HS-27A (cell line): ENCODE measurements at places on chromosomes 3 and 15.

GRCh38 chr3:182487143-182487542, 306.2 kb upstream of the ATP11B start:
- no peak for DNase-seq

DNA sequence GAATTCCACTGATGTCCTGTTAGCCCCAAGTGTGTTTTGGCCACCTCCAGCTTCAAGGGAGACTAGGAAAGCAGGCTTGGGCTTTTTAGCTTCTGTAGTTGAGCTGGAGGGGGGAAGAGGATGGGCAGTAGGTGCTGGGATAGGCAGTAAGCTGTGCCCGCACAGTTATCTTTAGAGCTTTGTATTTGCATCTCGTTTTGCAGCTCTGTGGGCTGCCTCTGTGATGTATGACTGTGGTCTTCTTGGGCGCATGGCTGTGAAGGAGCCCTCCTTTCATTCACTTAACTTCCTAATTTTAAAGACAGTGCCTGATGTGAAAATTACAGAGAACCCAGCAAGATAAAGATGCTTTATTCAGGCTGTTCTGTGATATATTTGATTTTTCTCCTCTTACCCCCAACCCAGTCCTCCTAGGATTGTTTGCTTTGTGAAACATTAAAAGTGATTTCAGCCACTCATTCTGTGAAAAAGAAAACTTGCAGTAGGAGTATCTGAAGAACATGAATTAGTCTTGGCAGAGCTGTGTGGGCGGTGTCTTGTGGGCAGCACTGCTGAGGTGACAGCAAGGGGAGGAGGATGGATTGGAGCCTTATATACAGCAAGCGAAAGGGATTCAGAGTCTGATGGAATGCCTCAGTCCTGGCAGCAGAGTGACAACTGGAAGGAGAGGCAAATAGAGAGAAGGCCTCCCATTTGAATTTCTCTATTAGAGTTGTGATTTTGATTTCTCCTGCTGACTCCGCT, 74.3 kb downstream of the LARS2 start:
- DNase-seq: no peak

GRCh38 chr3:72977060-72977808, 19.4 kb upstream of the PPP4R2 start:
- DNase-seq: no peak

GRCh38 chr3:42708611-42709151, 6.1 kb upstream of the HHATL start:
- no peak for DNase-seq

DNA sequence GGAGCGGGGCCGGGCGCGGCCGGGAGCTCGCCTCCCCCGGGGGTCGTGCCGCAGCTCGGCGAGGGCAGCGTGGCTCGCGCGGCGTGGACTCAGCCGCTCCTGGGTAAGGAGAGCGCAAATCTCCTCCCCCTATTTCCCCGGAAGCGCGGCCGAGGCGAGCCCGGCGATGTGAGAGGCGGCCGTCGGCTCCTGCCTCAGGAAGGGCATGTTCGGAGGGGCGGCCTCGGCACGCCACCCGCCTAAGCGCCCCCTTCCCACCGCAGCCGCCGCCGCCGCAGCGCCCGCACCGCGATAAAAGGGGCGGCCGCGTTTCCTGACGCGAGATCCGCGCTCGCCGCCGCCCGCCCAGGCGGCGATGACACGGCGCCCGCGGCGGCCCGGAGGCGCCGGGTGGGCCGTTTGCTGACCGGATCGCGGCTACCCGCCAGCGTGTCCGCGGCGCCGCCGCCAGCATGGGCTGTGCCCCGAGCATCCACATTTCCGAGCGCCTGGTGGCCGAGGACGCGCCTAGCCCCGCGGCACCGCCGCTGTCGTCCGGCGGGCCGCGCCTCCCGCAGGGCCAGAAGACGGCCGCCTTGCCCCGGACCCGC, at the start of gene PDE8A:
Gene PDE8A, plus strand, starts transcription at position 146 of the 590 bp plus-strand sequence. Its CDS starts 307 bp downstream, at position 453.
- no peak for DNase-seq

DNA sequence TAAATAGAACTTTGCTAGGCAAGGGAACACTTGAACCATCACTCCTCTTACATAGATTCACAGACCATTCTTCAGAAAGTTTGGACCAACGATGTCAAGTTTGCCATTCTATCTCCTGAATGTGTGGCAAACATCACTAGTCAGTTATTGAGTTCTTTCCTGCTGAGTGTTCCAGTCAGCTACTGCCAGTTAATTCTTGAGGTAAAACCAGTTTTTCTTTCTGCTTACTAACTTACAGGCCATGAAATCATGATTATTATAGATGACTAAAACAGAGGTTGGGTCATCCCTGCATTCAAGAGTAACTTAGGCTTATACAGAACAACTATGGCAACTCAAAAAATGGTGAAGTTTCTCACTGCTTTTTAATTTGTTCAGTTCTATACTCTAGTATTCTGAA, 88.2 kb downstream of the AP4E1 start:
- no peak for DNase-seq

- no peak for DNase-seq
Observed at GRCh38 chr3:39716849-39717248, 92.6 kb upstream of the MYRIP start.

GRCh38 chr3:23921052-23921511, 4.2 kb downstream of the RPL15 start:
- no peak for DNase-seq
